ENCODE measurements at places on chromosomes 4 and X.
A peak's percentile ranks its signal among the peaks of the same experiment; 100 is the strongest.

DNA sequence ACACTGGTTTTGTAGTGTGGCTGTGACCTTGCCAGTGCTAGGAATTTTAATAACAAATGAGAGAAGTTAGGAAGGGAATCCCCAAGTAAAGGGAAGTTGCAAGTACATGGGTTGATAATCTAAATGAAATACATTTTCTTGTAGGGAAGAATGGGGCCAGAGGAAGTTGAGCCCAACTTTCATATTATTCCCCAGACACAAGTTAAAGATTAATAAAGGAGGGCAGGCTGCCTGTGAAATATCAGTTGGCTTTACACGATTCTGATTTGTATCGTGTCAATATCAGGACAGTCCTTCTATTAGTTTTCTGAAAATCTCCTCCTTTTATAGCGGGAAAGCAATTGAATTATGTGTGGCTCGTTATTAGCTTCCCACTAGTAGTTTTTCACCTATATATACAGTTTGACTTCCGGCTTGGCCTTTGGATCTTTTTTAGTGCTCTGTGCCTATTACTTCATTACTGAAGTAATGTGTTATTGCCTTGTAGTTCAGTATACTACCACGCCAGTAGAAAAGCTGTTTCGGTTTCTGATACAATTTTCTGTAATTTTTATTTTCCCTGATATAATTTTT lies 1.7 kb downstream of the PDLIM5 start:
- DNase-seq: no peak

GRCh38 chr4:104015680-104016079 lies 295.9 kb upstream of the TACR3 start:
- no peak for DNase-seq

DNA sequence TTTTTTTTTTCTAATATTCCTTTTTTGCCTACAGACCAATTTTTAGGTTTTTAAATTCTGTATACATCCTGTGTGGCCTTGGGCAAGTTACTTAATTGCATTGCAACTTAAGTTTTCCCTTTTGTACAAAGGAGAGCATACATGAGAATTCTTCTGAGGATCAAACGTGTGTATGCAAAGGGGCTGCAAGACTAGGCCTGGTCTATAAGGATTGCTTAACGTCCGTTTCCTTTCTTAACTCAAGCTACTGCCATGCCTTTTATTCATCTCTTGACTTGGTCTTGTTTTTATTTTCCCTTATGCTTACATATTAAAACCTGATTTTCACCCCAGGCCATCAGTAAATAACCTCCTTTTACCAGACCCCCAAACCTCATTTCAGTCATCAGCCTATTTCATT lies 13.6 kb downstream of the RBPJ start:
- no peak for DNase-seq

GRCh38 chr4:134320048-134320447 lies 118.5 kb upstream of the PABPC4L start:
- no peak for DNase-seq

GRCh38 chrX:115345615-115346014 lies 56.1 kb downstream of the LUZP4 start:
- DNase-seq: no peak

- no peak for DNase-seq
Observed at GRCh38 chr4:39429476-39430334, 23.0 kb downstream of the KLB start.

DNA sequence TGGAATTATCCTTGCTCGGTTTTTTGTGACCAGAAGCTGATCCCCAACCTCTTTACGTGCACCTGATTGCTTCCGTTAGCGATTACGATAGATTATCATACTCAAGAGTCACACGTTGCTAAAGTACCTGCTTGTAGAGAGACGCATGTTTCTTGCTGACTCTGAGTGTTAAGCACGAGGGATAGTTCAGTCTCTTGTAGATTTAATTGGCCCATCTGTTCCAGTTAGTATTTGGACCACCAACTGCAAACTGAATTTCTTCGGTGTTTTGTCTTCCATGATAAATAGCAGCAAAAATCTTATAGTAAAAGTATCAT lies 516 bp upstream of the COX18 start:
- no peak for DNase-seq

- no peak for DNase-seq
Observed at GRCh38 chr4:53573696-53574095, 17.6 kb downstream of the LNX1 start.

- no peak for DNase-seq
Observed at GRCh38 chr4:158856852-158857251, 88.0 kb downstream of the FNIP2 start.

GRCh38 chr4:41559940-41560516 lies 22.1 kb downstream of the LIMCH1 start:
- no peak for DNase-seq

GRCh38 chrX:101693476-101693875 lies 33.8 kb upstream of the ARMCX2 start:
- DNase-seq: no peak

- no peak for DNase-seq
Observed at GRCh38 chrX:69501429-69501828, 2.7 kb upstream of the NALF2 start.

DNA sequence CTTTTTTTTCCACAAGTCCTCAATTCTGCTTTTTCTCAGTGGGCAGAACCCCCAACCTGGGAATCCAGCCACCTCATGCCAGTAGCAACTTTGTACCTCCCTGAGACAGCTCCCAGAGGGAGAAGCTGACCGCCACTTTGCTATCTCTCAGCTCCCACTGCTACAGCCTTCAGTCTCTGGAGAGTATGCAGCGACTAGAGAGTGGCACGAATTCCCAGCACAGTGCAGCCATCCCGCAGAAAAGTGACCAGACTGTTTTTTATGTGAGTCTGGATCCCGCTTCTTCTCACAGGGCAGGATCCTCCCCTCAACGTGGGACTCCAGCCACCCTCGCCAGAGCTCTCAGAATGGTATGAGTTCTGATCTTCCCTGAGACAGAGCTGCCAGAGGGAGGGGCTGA lies 1234.6 kb downstream of the FAM133A start:
- DNase-seq: no peak

DNA sequence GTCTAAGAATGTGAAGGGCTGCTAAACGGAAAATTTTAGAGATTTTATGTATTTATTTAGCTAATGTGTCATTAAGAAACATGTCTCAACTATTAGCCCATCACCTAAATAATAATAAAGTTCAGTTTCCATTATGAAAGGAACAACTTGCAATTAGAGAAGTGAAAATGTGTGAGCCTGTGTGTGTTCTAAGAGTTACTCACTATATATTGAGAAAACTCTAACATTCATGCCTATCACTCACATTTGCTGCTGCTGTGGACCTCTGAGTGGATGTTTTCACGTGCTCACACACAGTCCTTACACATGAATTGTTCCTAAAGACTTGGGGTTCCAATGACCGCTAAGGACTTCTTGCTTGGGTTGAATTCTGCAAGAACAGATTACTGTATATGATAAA lies 364.0 kb downstream of the TMA16 start:
- DNase-seq: no peak

DNA sequence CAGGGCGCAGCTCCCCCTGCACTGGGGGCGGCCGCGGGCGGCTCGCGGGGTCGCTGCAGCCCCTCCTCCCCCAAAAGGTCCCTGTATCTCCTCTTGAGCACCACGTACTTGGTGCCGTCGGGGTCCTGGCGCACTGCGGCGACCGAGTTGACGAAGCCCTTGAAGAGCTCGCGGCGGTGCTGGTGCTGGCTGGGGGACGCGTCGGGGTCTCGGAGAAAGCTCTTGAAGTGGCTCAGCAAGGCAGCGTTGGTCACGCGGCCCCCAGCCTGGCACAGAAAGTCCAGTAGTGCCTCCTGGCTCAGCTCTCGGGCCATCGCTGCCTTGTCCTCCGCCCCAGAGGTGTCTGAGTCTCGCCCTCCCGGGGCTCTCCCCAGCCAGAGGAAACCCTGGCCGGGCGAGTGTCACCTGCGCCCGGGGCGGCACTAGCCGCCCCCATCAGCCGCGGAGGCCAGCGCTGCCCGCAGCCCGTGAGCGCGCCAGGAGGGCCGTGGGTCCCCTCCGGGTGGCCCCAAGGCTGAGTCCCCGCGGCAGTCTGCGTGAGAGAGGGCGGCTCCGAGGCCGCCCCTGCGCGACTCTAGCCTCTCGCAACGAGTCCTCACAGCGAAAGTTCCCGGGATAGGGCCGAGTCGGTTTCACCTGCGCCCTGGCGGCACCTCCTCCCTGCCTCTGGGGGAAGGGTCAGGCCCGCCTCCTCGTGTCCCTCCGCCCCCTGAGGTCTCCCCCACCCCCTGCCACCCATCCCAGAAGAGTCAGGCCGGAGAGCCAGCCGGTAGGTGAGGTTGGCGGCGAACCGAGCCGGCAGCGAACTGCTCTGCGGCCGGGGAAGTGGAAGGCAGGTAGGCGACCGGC lies at the start of gene SOWAHB:
SOWAHB (minus strand) TSS at position 609 of the 849 bp plus-strand sequence; CDS start at position 314, 295 bp downstream.
- peak; percentile 9 for DNase-seq

DNA sequence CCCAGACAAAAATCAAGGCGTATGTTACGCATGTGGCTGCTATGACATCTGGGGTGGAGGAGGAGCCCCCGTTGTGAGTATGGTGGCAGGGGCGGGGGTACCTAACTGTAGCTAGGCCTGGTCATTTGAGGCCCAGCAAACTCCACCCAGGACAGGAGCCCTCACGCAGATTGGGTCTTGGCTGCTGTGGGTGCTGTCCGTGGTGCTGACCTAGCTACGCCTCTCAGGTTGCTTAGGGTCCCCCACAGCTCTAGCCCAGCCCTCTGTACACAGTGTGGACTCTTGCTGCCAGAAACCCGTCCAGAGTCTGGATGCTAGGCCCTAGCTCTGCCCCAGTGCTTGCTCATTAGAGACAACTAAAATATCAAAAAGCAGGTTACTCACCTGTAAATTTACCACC lies 146.7 kb upstream of the PSAPL1 start:
- DNase-seq: no peak

DNA sequence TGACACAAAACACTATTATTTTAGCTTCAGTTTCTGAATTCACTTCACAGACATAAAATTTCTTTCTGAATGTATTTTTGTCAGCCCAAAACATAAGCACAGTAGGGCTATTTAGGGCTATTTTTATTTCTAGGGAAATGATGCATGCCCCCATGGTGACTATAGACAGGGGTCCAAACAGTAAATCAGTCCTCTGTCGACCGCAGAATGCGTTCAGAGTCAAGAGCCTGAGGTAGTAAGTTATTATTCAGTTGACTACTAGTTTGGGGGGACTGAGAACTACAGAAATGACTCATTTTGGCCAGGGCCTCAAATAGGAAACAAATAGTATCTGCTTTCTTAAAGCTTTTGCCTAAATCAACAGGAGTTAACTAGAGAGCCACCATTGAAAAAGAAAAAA lies 414.4 kb downstream of the AFF2 start:
- DNase-seq: no peak

- no peak for DNase-seq
Observed at GRCh38 chrX:132034648-132035047, 11.5 kb downstream of the STK26 start.

DNA sequence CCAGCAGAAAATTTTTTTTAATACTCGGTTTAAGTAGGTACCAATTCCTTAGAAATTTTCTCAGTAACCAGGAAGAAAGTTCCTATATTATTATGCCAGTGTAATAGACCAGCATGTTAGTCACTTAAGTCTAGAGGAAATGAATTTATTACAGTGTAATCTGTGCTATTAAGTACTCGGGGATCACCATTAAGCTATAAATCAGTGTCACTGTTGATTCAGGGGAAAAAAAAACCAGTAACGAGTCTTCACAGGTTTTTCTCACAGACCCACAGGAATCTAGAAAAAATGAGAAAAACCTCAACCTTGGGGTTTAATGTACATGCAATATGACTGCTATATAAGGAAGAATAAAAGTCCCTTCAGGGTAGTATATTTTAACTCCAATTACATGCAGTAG lies 138.3 kb upstream of the IL1RAPL2 start:
- no peak for DNase-seq

DNA sequence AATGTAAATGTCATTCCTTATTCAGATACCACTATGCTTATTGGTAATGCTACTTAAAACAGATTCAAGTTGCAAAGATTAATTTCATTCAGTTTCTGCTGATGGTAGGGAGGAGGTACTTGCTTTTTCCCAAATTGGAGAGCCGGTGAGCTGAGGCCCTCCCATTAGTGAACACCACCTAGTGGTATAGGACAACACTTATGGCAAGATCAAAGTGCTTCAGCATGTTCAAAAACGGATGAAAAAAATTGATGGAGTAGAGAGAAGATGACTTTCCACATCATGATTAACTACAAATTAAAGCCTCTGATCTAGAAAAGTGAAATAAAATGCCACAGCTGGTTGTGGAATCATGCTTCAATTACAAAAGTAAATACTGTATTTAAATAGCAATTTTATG lies 112.9 kb downstream of the MBNL3 start:
- no peak for DNase-seq

- peak; percentile 6 for DNase-seq
Observed at GRCh38 chrX:119067023-119067739, 5.6 kb upstream of the CT47C1 start.

DNA sequence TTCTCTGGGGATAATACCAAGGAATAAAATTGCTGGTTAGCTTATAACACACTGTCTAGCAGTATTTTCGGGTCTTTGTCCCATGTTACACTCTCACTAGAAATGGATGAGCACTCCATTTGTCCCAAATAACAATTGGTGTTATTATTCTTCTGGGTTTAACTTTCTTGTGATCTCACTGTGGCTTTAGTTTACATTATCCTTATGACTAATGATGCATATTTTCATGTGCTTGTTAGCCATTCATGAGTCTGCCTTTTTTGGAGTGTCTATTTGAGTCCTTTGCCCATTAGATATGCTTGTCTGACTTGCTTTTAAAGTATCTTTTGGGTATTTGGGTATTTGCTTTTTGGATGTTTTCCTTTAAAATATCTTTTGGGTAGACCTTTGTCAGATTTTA lies 372.9 kb upstream of the TENM3 start:
- DNase-seq: no peak

DNA sequence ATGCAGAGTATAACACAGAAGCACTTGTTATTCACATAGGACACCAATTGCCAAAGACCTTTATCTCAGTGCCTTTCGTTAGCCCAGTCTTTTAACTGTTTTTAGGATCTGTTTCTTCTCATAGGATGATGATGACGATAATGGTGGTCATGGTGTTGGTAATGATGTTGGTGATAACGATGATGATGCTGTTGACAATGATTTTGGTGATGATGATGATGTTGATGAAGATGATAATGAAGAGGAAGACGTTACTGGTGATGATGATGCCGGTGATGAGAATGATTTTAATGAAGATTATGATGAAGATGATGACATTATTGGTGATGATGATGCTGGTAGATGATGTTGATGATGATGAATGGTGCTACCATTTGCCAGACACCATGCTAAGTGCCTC lies 29.8 kb downstream of the LDB2 start:
- no peak for DNase-seq

GRCh38 chr4:86974551-86974994 lies 39.8 kb downstream of the AFF1 start:
- DNase-seq: no peak

Measured in activated T-cell treated with anti-CD3 and anti-CD28 coated beads for 1 hour (primary cell).